ENCODE measurements at places on chromosomes 1 and 21.
A peak's percentile ranks its signal among the peaks of the same experiment; 100 is the strongest.

DNA sequence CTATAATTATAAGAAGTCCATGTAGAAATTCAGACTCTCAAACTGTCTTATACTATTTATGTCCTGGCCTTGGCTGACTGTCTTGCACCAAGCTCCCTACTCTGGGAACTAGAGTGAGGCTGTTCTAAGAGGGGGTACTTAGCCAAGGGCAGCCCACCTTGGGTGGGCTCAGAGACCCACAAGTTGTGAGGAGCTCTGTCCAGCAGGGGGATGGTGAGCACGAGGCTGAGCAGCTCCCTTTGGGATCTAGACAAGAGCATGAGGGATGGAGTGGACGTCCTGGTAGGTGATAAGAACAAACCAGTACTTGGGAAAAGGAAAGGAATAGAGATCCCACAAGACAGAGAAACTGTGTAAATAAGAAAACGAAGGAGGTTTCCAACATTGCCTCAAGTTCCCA lies 127.1 kb upstream of the SLC44A3 start:
- no peak for DNase-seq

GRCh38 chr1:228091084-228091483 lies 8.6 kb downstream of the ARF1 start:
- DNase-seq = no peak

- no peak for DNase-seq
These were observed 158.4 kb downstream of the TRABD2B start for GRCh38 chr1:47838562-47839432.

- DNase-seq = peak; percentile 6
These were observed 23.6 kb upstream of the PKP1 start for GRCh38 chr1:201259476-201260235.

DNA sequence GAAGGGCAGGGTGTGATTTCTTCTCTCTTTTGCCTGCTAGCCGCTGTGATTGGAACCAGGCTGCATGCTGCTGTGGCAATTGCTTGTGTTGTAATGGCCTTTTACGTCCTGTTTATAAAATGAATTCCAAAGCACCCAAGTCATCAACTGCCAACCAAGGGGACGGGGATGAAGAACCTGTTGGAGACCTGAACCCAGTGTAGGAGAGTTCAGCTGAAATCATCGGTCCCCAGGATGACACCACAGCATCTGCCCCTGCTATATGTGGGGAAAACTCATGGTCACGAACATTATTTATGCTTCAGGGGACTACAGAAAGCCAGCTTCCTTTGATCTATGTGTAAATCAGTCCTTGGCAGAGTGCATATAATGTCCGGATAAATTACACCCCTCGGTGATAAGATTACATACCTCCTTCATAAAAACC lies 3.8 kb downstream of the TMEM167B start:
- DNase-seq = no peak

GRCh38 chr1:156379420-156380165 lies 10.6 kb downstream of the RHBG start:
- DNase-seq = no peak

DNA sequence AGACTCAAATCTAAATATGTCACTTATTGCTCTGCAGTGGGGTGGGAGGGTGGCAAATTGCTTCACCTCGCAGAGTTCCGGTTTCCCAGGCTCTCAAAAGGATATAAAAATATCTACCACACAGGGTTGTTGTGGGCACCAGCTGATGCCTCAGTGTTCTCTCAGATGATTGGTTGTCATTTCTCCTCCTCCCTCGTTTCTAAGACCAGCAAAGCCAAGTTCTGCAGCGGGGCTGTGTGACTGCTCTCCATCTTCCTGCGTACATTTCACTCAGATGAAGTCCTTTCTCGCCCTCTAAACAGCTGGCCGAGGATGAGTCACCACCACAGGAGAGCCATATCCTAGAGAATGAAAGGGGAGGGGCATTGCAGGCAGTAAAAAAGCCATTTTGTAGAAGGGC lies 35.0 kb upstream of the VWA5B1 start:
- DNase-seq = no peak

- DNase-seq = no peak
These were observed 226.0 kb downstream of the PBX1 start for GRCh38 chr1:164784960-164785359.

DNA sequence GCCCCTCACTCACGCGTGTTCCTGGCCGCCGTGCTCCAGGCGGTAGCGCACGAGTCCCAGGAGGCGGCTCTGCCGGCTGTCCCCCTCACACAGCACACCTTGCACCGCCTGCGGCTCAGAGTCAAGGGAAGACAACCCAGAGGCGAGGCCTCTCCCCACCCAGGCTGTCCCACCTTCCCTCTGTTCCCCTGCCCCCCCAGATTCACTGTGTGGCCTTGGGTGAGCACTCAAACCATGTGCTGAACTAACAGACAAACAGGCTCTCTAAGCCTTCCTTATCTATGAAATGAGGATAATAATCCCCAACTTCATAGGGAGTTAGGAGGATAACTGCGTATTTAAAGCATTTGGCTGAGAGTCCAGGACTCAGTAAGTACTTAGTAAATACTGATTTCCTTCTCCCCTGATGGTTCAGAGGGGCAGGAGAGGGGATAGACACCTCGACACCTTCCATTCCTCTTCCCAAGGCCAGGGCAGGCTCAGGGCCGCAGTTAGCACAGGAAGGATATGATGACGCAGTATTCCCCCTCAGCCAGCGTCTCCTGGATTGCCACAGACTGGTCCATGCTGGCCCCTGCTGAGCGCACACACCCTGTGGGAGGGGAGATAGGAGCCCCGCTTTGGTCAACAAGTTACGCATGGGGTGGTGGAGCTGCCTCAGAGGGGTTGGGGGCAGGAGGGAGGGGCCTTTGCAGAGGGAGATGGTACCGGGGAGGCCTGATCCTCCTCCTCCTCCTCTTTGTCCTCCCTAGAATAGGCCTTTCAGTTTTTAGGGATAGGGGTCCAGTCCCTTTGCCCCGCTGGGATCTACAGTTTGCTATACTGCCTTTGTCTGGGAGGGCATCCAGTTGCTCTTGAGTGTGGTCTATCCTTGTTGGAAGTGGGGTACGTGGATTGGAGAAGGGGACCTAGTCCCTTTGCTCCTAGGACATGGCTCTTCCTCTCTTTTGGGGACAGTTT lies 830 bp downstream of the INPP5B start:
- DNase-seq = peak; percentile 35

- no peak for DNase-seq
These were observed 878.9 kb upstream of the CXADR start for GRCh38 chr21:16633831-16634459.

DNA sequence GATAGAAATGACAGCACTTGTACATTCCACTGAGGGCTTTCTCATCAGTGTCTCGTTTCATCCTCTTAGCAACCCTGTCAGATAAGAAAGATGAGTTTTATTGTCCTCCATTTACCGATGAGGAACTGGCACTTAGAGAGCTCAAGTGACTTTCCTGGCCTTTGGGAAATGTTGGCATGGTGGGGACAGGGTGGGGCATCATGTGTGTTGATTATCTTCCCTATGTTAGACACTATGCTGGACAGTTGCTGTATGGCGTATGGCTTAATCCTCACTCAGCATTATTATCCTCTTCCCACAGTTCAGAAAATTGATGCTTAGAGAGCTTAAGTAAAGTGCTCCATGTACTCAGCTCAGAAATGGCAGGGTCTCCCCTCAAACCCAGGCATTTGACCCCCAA lies 163.2 kb downstream of the CAMTA1 start:
- DNase-seq = no peak

DNA sequence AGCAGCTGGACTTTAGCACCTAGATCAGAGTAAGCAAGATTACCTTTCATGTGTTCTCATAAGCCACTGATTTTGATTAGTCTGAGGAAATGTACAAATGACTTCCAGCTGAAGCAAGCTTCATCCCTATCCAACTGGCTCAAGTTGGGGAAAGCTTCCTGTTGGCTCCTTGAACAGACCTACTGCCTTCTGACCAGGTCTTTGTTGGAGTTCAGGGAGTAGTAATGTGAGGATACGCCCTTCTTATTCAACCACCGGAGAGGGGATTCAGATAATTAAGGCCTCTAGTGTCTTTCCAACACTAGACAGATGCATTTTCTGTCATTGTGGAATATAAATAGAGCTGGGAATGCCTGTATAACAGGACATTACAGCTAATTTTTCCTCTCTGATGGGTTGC lies 268.9 kb downstream of the TGFB2 start:
- no peak for DNase-seq

DNA sequence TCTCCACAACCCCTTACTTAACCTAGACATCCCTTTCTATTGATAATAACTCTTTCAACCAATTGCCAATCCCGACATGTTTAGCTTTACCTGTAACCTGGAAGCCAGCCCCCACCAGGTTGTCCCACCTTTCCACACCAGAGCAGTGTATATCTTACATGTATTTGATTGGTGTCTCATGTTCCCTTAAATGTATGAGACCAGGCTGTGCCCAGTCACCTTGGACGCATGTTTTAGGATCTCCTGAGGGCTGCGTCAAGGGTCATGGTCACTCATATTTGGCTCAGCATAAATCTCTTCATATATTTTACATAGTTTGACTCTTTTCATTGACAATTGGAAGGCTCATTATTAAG lies 5.3 kb upstream of the SLC19A1 start:
- no peak for DNase-seq

DNA sequence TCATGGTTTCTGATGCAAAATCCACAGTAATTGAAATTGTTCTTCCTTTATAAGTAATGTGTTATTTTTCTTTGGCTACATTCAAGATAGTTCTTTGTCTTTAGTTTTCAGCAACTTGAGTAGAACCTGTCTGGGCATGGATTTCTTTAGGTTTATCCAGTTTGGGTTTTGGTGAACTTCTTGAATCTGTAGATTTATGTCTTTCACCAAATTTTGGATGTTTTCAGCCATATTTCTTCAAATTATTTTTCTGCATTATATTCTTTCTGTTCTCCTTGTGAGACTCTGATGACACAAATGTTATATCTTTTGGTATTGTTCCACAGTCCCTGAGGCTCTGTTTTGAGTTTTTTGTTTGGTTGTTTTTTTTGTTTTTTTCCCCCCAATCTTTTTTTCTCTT lies 69.4 kb downstream of the TDRD5 start:
- DNase-seq = no peak

DNA sequence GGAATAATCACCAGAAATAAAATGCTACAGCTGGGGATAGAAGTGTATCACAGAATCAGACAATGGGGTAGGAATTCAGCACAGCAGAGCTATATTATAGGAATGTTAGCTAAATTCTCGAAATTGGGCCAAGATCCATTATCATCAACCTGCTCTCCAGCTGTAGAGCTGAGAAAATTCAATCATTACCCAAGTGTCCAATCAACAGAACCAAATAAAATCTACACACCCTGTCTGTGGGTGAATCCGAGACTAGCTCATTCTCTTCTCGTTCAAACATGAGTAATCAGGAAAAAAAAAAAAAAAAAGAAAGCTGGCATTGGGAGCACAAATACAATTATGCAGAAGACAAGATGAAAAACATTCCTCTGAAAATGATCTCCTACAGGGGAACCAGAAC lies 119.2 kb downstream of the CDC7 start:
- no peak for DNase-seq

DNA sequence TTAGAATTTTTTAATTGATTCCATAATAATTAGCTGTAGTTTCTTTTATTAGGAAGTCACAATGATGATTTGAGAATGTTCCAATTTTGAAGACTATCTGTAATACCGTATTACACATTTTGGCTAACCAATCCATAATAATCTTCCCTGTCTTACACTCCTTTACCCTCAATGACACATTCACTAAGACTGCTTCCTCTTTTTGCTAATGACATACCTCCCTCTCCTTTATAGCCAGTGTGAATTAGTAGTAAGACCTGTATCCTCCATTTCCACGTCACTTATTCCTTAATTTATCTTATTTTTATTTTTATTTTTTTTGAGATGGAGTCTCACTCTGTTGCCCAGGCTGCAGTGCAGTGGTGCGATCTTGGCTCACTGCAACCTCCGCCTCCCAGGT lies 10.1 kb downstream of the KDM1A start:
- DNase-seq = no peak

GRCh38 chr21:32411350-32412161 lies 950 bp upstream of the EVA1C start:
- no peak for DNase-seq

GRCh38 chr1:6688757-6689156 lies 12.9 kb downstream of the DNAJC11 start:
- DNase-seq = no peak

DNA sequence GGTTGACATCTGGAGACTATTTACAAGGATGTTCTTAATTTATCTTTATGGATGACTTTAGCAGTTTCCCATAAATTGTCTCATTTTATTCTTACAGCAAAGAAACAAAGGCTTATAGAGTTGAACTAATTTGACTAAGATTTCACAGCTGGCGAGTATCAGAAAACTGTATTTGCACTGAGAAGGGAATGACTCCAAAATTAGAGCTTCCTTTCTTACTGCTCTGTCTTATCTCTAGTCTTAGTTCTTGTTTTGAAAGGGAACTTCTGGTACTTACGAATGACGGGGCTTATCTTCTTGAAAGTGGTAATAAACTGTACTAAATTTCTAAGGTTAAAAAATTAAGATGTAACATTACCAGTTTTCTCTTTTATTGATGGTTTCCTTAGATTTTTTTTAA lies 13.6 kb downstream of the CNST start:
- DNase-seq = no peak

DNA sequence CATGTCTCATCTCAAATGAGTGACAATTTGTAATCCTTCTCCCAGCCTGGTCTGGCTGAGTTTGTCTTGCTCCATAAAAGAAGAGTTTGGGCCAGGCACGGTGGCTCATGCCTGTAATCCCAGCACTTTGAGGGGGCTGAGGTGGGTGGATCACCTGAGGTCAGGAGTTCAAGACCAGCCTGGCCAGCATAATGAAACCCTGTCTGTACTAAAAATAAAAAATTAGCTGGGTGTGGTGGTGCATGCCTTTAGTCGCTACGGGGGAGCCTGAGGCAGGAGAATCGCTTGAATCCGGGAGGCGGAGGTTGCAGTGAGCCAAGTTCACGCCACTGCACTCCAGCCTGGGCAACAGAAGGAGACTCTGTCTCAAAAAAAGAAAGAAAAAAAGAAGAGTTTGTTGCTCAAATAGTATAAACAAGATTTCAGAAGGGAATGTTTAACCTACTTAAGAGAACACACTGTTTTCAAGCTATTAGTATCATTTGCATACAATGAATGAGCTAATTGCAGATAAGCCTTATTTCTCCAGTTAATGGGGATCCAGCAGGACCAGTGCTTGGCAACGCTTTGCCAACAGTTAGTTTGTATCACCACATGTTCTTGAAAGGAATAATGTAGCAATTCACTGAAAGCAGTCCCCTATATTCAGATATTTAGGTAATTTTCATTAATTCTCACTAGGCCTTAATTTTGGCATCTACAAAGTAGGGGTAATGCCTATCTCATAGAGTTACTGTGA lies 15.9 kb downstream of the KLHDC7A start:
- DNase-seq = no peak
